ENCODE measurements at places on chromosomes 1 and 21. TPM values are rescaled to one million over a fixed set of nuclear protein-coding genes. Genes with fewer than 3 reads are reported as not detected.

The EFNA1 gene
- total RNA-seq, result 17.9 TPM

The TSPEAR gene
- not detected for total RNA-seq

The CD2 gene
- not detected for total RNA-seq

The KCND3 gene
- total RNA-seq, result 0.17 TPM

The S100A11 gene
- total RNA-seq, result 658 TPM

The DNAH14 gene
- not detected for total RNA-seq

The DAB1 gene
- not detected for total RNA-seq

The RASAL2 gene
- 23.8 TPM for total RNA-seq

The PLD5 gene
- not detected for total RNA-seq

The HAO2 gene
- total RNA-seq, result not detected

The OR2AK2 gene
- not detected for total RNA-seq

The GPATCH3 gene
- total RNA-seq, result 5.0 TPM

The PTGFRN gene
- 44.5 TPM for total RNA-seq

The DCDC2B gene
- not detected for total RNA-seq

The PPP1R8 gene
- total RNA-seq, result 37.2 TPM

The RCSD1 gene
- total RNA-seq, result 0.29 TPM

The ZNF670 gene
- 9.8 TPM for total RNA-seq

The GJA4 gene
- total RNA-seq, result not detected

The SLC2A5 gene
- not detected for total RNA-seq

The TMPRSS15 gene
- 0.12 TPM for total RNA-seq

The KRTAP10-12 gene
- not detected for total RNA-seq

The C4BPA gene
- total RNA-seq, result not detected

The MTARC1 gene
- not detected for total RNA-seq

The KLHDC7A gene
- total RNA-seq, result 0.91 TPM

The SLFNL1 gene
- total RNA-seq, result 0.17 TPM
